ENCODE measurements at places on chromosomes 2 and 18.

DNA sequence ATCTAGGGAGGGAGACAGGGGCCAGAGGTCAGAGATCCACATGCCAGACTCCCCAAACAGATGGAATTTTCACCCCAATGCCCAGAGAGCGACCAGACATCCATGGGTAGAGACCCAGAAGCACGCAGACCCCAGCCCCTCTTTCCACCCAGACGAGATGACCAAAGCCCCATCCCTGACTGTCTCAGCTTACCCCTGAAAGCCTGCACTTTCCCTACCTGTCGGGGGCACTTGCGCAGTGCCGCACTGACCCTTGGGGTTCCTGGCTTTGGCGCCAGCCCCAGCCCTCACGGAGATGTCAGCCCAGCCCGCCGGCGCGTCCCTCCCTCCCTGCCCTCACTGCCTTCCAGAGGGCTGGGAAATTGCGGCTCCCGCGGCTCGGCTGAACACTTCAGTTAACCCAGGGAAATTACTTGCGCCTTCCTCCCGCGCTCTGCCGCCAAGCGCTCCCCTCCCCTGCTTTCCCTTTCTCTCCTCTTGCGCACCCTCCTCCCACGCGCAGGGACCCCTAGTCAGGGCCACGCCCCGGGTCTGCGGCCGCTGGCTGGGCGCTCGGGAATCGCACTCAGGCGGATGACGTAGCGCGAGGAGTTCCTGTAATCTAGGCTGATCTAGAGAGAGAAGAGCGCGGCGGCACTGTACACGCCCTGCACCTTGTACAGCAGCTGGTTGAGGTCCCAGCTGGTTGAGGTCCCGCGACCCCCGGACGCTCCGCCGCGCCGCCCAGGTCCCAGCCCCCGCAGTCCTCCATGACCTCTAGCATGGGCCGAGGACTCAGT lies 12.0 kb downstream of the ALPG start:
- DNase-seq, result no peak

DNA sequence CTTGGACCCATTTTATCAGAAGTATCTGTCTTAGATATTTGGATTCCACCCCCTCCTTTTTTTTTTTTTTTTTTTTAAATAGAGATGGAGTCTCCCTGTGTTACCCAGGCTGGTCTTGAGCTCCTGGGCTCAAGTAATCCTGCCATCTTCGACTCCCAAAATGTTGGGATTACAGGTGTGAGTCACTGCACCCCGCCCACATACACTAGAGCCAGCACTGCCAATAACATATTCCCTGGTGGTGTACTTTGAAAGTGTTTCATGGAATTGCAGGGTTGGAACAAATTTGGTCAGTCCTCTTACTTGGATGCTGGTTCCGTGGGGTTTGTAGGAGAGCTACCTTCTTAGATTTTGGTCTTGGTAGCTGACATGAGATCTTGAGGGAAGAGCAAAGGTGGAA lies 15.0 kb downstream of the PDCL3 start:
- no peak for DNase-seq

DNA sequence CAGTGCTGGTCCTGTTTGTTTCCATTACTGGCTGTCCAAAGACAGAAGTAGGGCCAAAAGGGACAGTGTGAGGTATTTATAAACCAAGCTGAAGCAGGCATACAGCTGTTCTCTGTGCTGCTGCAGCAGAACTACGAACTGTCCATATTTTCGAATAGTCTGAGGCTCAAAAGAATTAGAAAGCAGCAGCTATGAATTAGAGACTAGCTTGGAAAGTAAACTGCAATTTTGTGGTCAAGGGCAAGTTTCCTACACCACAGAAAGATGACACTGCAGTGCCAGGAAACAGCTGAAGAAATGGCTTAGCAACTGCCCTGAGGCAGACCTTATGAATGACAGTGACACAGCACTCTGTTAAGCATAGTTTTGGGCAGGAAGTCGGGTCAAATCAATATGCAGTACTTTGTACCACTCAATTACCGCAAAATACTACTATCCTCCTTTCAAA lies 125.3 kb downstream of the TMEM131 start:
- peak; percentile 88 for DNase-seq

DNA sequence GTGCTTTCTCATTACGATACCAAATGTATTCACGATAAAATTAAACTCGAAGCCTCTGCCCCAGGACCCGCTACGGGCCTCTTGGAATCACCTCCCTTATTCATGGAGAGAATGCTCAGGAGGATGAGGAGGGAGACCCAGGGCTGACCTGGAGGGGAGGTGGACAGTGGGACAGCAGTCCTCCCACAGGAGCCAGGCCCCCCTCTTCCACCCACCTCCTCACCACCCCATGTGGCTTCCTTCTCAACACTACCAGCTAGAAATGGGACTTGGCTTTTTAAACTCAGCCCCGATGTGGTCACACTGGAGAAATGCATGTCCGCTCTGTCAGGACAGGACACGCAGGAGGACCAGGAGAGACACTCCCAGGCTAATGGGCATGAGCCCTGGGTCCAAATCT lies 147.9 kb upstream of the ID2 start:
- no peak for DNase-seq

GRCh38 chr18:67266246-67267237 lies 250.0 kb downstream of the DSEL start:
- DNase-seq, result no peak

DNA sequence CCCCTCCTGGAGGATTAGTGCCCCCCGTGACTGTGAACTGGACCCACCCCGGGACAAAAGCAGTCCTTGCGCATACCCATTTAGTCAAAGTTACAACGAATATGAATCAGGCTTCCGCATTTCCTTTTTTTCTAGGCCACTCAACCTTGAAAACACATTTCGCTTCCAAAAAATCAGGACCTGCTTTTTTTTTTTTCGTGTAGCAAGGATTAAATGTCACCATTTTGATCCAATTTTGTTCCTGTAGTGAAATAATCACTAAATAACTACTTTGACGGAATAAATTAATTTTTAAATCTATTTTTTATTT lies 464 bp upstream of the FTCDNL1 start:
- no peak for DNase-seq

DNA sequence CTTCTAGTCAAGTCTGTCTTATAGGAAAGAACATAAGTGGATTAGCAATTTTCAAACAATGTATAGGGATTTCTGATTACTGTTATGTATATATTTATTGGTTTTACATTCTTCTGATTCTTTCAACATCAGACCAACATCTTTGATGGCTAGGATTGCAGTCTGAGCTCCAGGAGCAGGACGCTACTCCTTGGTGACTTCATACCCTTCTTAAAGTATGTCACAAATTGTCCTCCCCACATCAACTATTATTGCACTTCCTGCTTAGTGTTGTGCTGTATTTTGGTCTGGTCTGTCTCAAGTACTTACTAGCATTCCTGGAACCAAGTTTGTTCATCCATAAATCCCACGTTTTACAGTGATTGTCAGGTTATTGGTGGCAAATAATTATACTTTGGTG lies 49.0 kb downstream of the MAP2 start:
- DNase-seq, result no peak

DNA sequence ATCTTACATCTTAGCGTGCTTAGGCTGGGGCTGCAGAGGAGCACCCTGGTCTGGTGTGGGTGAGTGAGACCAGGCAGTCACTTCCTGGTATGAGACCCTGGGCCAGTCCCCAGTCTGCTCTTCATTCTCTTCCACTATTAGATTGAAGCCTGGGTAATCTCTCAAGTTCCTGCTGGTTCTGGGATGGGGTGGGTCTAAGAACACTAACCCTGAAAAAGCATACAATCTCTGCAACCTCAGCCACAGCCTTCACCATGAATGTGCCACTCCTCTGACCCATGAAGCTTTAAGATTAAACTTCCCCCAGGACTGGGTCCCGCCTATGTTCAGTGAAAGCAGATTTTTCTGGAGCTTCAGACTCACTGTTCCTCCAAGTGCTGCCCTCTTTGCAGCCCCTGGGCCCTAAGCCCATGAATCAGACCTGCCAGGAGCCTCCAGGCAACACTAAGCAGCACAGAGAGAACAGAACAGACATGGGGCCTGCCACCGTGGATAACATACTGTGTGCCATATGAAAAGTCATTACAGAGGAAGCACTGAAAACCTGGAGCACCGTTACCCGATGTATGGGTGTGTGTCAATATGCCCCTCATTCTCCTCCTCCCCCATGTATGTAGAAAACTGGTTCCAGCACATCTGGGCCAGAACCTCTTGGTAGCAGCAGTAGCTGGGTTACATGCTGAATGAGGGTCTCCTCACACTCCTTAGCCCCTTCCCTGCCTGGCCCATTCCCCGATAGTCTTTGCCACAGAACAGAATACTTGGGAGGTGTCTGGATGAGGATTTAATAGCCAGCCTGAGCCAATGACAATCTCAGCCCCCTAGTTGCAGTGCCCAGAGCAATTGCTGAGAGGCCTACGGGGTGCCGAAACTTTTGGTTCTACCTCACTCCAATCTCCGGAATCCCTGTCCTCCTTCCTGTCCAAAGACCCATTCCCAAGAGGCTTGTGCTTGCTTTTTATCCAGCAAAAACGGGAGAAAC lies 2.7 kb upstream of the SIX2 start:
- no peak for DNase-seq

- no peak for DNase-seq
These were observed 33.5 kb upstream of the CRIM1 start for GRCh38 chr2:36322108-36322507.

DNA sequence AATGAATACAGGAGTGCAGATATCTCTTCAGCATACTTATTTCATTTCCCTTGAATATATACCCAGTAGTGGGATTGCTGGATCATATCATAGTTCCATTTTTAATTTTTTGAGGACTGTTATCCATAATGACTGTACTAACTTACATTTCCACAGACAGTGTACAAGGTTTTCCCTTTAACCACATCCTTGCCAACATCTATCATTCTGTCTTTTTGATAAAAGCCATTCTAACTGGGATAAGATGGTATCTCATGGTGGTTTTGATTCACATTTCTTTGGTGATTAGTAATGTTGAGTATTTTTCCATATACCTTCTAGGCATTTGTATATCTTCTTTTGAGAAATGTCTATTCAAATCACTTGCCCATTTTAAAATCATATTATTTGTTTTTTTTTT lies 325.2 kb downstream of the CYP26B1 start:
- DNase-seq, result no peak
